HCEC 1CT (cell line): ENCODE measurements at places on chromosomes 5 and 9.

GRCh38 chr5:93320920-93321445, 260.0 kb downstream of the NR2F1-AS1 start:
- no peak for DNase-seq

DNA sequence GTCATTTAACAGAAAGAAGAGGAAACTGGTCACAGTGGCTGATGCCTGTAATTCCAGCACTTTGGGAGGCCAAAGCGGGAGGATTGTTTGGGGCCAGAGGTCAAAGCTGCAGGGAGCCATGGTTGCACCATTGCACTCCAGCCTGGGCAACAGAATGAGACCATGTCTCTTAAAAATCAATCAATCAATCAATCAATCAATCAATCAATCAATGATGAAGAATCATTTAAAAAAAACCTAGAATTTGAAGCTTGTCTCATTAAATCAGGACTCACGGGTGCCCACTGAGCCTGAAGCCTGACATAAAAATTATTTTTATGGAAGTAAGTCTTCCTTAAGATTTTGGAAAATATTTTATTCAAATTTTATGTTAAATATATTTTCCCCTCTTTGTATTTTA, 43.9 kb downstream of the BNIP1 start:
- no peak for DNase-seq

GRCh38 chr5:58200451-58200850, 259.4 kb downstream of the PLK2 start:
- peak; percentile 18 for DNase-seq

DNA sequence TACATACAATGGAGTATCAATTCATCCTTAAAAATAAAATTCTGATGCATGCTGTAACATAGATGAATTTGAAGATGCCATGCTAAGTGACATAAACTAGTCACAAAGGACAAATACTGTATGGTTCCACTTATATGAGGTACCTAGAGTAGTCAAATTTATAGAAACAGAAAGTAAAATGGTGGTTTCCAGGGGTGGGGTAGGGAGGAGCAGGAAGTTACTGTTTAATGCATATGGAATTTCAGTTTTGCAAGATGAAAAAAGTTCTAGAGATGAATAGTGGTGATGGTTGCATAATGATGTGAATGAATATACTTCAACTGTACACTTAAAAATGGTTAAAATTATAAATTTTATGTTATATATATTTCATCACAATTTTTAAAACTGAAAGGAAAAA, 57.3 kb upstream of the FNIP1 start:
- peak; percentile 73 for DNase-seq

DNA sequence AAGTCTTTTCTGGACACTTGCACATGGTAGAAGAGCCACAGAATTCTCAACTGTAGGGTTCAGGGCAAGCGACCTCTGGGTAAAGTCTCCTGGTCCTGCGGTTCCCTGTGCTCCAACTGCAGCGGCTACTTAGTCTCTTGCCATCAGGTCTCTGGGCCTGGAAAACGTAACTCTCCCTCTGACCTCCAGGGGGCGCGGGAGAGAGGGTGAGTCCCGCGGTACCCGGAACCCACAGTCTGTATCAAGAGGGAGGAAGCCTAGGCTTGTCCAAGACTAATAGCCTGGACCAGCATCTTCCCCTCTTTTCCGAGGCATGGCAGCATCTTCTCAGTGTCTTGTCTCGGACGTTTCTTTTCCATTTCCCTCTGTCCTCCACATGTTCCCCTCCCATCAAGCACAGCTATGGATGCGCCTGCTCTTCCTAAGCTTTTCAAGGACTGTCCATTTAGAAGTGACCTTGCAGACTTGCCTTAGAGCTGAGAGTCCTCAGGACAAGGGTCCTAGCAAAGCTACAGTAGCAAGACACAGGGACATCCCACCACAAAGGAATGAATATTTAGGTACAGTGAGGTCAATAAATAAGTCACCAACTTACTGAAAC, 59.3 kb downstream of the FSTL4 start:
- DNase-seq = peak; percentile 40

- DNase-seq = no peak
These were observed 146.8 kb downstream of the EBF1 start for GRCh38 chr5:158952951-158953350.

GRCh38 chr9:68492806-68493205, 47.9 kb downstream of the TMEM252 start:
- DNase-seq = no peak

GRCh38 chr5:153696256-153696655, 205.8 kb downstream of the GRIA1 start:
- no peak for DNase-seq

DNA sequence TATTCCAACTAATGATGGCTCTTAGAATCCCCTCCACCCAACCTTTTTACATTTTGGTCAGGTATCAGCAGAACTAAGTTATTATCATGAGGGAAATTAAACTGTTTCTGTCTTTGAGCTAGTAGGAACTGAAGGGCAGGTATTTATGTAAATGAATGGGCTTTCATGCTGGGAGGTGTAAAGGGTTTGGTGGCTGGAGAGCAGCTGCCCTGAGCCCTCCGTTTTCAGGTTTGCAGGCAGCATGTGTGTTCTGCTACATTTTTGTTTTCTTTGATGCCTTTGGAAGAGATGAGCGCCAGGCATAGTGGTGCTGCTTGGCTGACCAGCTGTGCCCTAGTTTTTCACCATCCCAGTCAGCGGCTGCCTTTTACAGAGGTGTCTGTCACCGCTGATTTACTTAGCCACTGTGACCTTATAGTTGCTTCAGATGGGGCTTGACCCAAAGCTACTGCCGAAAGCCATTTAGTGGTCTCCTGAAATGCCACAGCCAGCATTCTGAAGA, 231.9 kb downstream of the MAST4 start:
- DNase-seq = no peak

DNA sequence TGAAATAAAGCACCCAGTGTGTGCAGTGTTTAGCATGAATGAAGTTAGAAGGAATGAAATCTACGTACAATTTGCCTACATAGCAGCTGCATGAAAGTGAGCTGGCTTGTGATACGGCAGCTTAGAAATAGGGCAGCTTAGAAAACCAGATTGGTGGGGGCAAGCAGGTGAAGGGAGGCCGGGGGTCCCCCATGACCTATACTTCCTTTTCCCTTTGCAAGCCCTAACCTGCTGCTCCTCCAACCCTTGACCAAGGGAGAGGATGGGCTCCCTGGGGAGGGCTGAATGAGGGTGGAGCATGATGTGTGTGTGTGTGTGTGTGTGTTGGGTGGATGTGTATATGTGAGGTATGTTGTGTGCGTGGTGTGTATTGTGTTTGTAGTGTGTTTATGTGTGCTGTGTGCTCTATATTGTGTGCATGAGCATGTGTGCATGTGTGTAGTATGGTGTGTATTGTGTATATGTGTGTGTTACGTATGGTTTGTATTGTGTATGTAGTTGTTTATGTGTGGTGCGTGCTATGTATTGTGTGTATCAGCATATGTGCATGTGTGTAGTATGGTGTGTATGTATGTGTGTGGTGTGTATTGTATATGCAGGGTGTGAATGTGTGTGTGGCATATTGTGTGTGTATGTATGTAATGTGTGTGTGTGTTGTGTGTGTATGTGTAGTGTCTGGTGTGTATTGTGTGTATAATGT, 72.1 kb downstream of the TENT4A start:
- DNase-seq = no peak

DNA sequence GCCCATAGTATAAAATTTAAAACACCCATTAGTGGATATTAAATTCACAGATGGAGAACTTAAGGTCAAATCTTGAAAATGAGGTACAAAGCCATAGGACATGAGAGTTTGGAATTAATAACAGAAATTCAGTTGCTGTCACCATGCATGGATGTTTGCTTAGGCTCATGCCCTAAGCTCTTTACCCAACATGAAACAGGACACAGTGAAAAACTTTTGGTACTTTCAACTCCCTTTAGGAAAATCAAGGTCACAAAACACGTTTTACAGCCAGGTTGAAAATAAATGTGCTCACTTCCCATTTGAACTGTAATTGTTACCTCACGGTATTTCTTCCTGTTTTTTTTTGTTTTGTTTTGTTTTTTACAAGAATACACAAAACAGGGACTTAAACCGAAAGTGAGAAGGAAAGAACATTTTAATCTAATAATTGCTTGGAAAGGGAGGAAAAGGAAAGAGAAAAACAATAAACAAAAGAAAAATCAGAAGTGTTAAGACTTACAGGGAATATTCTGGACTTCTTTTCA, 6.1 kb upstream of the TOPORS start:
- DNase-seq = no peak

DNA sequence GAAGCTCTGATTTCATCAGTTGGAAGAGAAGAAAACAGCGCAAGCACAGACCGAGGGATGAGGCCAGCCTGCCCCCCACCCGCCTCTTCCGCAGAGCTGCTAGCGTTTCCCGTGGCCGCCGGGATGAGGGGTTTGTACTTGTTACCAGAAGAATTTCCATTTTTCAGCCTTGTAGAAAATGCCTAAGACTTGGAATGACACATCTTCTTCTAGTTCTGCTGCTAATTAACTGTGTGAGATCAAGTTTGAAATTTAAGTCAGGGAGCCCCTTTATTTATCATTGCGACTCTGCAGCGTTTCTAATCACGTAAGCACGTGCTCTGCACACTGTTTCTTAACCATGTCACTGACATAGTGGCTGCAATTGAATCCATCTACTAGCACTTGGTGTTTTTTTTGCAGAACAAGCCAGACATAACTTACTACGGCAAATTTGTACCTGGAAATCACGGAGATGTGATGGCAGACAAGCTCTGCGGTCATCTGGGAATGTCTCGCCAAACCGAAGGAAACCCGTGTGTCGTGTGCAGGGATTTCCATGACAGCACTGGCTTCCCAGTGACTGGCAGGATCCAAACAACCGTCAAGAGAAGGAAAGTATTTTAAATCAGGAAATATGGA, 41.8 kb upstream of the ROR2 start:
- no peak for DNase-seq

GRCh38 chr9:90018688-90019087, 413.9 kb downstream of the GADD45G start:
- DNase-seq = no peak

DNA sequence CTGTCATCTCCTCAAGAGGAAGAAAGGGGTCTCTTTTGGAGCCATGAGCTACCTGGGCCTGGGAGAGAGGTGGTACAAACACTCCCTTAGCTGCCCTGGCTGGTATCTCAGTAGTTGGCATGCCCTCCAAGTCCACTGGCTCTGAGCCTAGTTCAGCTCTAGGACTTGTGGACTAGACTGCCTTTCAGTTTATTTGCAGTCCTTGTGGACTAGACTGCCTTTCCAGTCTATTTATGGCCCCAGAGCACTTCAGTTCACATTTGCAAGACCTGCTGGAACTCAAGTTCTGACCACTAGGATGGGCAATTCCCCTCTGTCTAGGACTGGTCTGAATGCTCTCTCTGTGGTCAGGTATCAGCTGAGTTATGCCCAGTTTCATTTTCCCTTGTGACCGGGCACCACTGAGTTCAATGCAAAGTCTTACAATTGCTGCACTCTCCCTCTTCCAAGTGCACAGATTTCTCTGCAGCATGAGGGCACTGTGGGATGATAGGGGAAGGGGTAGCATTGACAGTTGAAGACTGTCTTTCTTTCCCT, 1019.0 kb downstream of the TAF11L14 start:
- DNase-seq = no peak

DNA sequence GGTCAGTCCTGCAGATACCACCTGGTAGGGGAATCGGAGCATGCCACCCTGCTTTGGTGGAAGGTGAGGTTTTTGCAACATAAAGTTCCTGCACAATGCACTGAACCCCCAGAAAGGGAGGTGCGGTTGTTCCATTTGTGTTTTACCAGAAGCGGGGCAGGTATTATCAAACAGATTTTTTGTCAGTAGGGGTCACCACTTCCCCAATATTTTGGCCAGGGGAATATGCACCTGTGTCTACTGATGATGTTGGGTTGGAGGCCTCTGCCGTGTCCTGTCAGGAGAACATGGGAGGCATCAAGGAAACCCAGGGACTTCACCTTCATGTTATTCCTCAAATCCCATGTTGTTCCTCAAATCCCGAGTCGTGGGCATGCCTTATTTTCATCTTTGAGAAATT, 438.7 kb downstream of the NTRK2 start:
- no peak for DNase-seq

GRCh38 chr5:116289276-116289675, 204.5 kb downstream of the COMMD10 start:
- DNase-seq = no peak

- no peak for DNase-seq
These were observed 904 bp downstream of the EDF1 start for GRCh38 chr9:136865041-136865767.

GRCh38 chr5:74934949-74935751, 69.0 kb upstream of the FAM169A start:
- peak; percentile 73 for DNase-seq

GRCh38 chr9:121746866-121747265, 95.4 kb downstream of the DAB2IP start:
- no peak for DNase-seq

- peak; percentile 17 for DNase-seq
These were observed 115.6 kb upstream of the ADAMTSL1 start for GRCh38 chr9:18358325-18358724.

- no peak for DNase-seq
These were observed 23.1 kb downstream of the MAP1B start for GRCh38 chr5:72130351-72130761.

- DNase-seq = no peak
These were observed 23.0 kb downstream of the TMOD1 start for GRCh38 chr9:97524424-97524823.

DNA sequence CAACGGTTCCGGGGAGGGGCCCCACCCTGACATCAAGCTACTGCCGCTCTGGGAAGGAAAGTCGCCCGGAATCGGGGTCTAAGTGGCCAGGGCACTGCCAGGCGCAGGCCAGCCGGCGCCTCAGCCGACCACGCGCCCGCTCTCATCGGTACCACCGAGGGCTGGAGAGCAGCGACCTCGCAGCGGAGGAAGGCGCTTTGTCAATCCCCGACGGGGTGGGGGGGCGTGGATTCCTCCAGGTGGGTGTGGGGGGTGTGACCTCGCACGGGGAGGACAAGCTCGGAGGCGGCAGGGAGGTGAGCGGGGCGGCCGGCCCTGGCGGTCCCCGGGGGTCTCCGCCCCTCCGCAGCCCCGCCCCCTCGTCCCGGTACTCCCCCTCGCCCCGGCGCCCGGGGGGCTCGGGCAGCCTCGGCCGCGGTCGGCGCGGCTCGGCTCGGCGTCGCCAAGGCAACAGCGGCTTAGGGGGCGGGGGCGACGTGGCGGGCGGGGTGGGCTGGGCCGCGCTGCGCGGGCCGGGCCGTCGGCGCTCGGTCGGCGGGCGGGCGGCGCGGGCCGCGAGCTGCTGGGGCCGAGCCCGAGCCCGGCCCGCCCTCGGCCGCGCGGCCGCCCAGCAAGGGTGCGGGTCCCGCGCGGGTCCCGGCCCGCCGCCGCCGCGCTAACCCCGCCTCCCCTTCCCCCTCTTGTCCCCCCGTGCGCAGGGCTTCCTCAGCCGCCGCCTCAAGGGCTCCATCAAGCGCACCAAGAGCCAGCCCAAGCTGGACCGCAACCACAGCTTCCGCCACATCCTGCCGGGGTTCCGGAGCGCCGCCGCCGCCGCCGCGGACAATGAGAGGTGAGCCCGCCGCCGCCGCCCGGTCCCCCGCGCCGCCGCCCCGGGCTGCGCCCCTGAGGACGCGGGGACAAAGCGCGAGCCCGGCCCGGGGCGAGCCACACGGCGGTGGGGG, 47.5 kb downstream of the DAB2IP start:
- DNase-seq = peak; percentile 53
